ENCODE measurements at places on chromosomes 3 and 15. TPM values are rescaled to one million over a fixed set of nuclear protein-coding genes. Genes with fewer than 3 reads are reported as not detected.

GOLGA8M gene
- 1.5 TPM for total RNA-seq

GRCh38 chr3:23752126-23752525 is 53.6 kb upstream of the UBE2E1 start:
- peak; percentile 51 for DNase-seq

SLC27A2 gene
- not detected for total RNA-seq

- DNase-seq = peak; percentile 5
These were observed 29.8 kb downstream of the CHDH start for GRCh38 chr3:53816425-53816824.

- DNase-seq = no peak
These were observed 332.2 kb upstream of the GBE1 start for GRCh38 chr3:82093641-82094040.

TMEM108 gene
- total RNA-seq = 5.9 TPM

RBPMS2 gene
- total RNA-seq = 10.6 TPM

GRCh38 chr3:127015282-127016042 is 32.5 kb downstream of the PLXNA1 start:
- DNase-seq = no peak

SLC22A13 gene
- 0.72 TPM for total RNA-seq

GCNT3 gene
- 1.8 TPM for total RNA-seq

KBTBD13 gene
- not detected for total RNA-seq

GRCh38 chr3:69296995-69297394 is 88.9 kb downstream of the FRMD4B start:
- no peak for DNase-seq

DNA sequence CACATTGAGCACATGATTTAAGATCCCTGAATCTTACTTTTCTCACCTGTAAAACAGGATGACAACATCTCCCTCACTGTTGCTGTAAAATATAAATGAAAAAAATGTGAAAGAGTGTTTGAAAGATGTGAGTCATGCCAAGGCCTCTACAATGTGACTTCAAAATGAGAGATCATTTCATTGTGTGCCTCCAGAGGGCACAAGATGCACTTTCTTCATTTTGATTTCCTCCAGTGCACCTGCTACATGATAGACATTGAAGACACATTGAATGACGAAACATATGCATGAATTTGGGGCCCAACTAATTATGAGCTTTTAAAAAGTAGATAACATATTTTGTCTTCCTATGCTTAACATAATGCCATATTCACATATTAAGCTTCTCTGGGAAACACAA is 170.3 kb downstream of the MOBP start:
- DNase-seq = peak; percentile 16

GRCh38 chr3:155870945-155871745 is 695 bp downstream of the GMPS start:
- no peak for DNase-seq
